ENCODE measurements at places on chromosomes 1 and 21. TPM values are rescaled to one million over a fixed set of nuclear protein-coding genes. Genes with fewer than 3 reads are reported as not detected.

DNA sequence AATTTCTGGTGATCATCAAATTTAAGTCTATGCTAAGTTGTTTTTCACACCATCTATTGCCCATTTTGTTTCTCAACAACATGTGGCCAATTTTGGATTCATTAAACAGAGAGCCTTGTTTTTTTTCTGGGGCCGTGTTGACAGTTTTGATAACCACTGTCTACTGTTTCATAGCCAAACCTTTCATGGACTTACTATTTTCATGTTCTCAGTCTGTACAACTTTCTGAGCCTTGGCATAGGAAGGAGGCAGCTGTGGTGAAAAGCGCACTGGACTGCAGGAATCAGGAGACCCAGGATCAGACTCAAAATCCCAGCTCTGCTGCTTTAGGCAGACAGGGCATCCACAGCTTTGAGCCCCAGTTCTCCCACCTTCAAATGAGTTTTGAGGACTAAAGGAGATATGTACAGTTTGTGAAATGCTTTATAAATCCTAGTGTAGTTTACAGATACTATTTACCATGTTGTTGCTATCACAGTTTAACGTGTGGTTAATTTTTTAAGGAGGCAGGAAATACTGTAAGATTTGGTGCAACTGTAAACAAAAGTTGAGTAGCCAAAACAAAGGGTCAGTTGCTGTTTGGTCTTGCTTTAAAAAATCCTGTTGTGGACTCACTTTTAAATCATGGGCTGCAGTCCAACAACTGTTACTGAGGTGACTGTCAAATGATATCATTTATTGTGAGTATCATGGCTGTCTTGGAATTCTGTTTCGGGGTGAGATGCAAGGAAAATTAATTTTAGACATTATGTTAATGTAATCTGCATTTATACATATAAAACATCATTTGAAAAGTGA lies 2.9 kb downstream of the MACO1 start:
- H3K4me3 ChIP-seq, result no peak overlapping the region
- H3K36me3 ChIP-seq, result no peaks in the 10 kb centered on the region
- H3K27ac ChIP-seq, result peak overlapping the region; percentile 53
- no peaks in the 10 kb centered on the region for H3K27me3 ChIP-seq
- H3K4me1 ChIP-seq, result peaks cover 58% of the 10 kb centered on the region

DNA sequence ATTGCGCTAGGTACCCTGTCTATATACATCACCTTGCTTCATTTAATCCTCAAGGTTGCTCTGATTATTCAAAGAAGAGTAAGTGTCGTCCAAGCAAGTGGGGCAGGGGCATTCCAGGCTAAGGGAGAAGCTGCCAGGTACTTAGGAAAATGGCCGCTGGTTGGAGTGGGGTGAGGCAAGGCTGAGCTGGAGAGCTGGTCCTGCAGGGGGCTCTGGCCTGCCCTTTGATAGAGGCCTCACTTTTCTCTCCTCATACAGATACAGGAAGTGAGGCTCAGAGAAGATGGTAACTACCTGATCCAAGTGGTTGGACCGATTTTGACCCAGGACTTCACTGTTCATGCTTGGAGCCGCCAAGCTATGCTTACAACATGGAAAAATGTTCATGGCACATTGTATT lies 86.9 kb upstream of the ZBTB40 start:
- H3K27me3 ChIP-seq, result no peaks in the 10 kb centered on the region
- no peaks in the 10 kb centered on the region for H3K4me1 ChIP-seq

DNA sequence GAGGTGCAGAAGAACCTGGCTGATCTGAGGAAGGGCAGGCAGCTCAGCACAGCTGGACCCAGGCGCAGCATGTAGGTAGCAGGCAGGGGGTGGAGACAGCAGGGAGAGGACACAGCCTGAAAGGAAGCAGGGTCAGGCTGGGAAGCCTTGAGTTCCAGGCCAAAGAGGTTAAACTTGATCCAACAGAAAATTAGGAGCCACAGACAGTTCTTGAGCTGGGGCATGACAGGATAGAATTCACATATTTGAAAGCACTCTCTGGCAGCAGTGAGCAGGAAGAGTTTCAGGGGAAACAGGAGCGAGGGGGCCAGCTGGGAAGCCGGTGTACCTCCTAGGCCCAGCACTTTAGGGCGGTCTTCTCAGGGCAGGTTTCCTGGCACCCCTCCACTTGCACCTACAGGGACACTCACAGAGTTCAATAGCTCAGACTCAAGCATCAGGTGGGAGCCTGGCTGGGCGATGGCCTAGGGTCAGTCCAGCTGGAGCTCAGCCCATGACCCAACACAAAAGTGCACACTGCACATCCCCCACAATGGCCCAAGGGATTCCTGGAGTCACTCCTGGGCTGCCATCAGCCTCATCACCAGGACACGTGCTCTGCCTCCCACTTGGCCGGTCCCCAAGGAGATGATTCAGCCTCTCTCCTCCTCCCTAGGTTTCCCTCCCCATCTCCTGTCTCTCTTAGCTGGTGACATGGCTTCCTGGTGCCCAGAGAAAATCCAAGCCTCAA lies 22.7 kb downstream of the MATN1 start:
- no peaks in the 10 kb centered on the region for H3K27me3 ChIP-seq
- DNase-seq, result no peak
- no peak overlapping the region for H3K27ac ChIP-seq
- H3K4me3 ChIP-seq, result no peak overlapping the region
- H3K36me3 ChIP-seq, result no peaks in the 10 kb centered on the region
- no peaks in the 10 kb centered on the region for H3K4me1 ChIP-seq

DNA sequence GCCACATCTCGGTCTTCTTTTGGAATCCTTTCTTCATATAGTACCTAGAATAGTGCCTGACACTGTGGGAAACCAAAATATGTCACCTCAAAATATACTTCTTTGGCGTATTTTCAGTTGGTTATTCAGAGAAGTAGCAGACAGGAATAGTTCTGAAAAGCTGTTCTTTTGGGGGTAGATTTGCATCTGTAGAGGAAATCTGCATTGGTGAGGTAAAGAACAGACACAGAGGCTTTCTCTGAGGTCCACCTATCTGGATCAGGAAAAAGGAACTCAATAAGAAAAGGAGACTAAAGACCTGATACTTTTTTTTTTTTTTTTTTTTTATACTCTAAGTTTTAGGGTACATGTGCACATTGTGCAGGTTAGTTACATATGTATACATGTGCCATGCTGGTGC lies 23.2 kb downstream of the LEPR start:
- no peak overlapping the region for H3K4me3 ChIP-seq
- no peak for DNase-seq
- no peaks in the 10 kb centered on the region for H3K27me3 ChIP-seq
- no peaks in the 10 kb centered on the region for H3K36me3 ChIP-seq
- no peak overlapping the region for H3K27ac ChIP-seq

DNA sequence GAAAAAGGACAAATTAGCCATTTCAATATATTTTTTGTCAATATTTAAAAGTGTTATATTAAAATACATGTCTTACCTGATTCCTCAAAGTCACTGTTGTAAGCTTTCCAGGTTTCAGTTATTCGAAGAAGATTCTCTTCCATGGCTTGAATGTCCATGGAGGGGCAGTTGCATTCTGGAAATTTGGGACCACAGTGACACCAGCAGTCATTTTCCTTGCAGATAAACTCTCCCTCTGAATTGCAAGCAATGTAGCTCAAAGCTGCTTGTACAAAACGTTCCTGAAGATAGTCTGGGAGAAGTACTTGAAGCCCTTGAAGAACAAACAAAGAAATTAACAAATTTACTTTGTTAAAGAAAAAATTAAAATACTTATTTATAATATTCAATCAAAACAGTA lies 251.7 kb downstream of the BRINP3 start:
- H3K36me3 ChIP-seq, result no peaks in the 10 kb centered on the region
- no peak for DNase-seq
- H3K4me1 ChIP-seq, result no peaks in the 10 kb centered on the region
- no peak overlapping the region for H3K4me3 ChIP-seq
- no peaks in the 10 kb centered on the region for H3K27me3 ChIP-seq
- H3K27ac ChIP-seq, result no peak overlapping the region

Gene NEXN
- 2.3 TPM for total RNA-seq

GRCh38 chr1:178566187-178566586 lies 53.3 kb downstream of the TEX35 start:
- H3K4me3 ChIP-seq, result no peak overlapping the region
- H3K27ac ChIP-seq, result no peak overlapping the region
- no peaks in the 10 kb centered on the region for H3K27me3 ChIP-seq
- DNase-seq, result no peak
- no peaks in the 10 kb centered on the region for H3K4me1 ChIP-seq

- peaks cover 2% of the 10 kb centered on the region for H3K27me3 ChIP-seq
- DNase-seq, result peak; percentile 42
- H3K36me3 ChIP-seq, result no peaks in the 10 kb centered on the region
- H3K4me3 ChIP-seq, result peak within 1 kb of the TSS; percentile 78
Measured at GRCh38 chr1:184974056-184974836, at the start of gene NIBAN1. TSS of gene NIBAN1 (minus strand) at chr1:184974508. CDS start at chr1:184974356, 152 bp downstream.

- no peak overlapping the region for H3K27ac ChIP-seq
- no peaks in the 10 kb centered on the region for H3K27me3 ChIP-seq
- H3K4me1 ChIP-seq, result no peaks in the 10 kb centered on the region
- no peak for DNase-seq
Measured at GRCh38 chr1:170360601-170361000, 171.4 kb upstream of the GORAB start.

GRCh38 chr1:85976516-85977205 lies 179.9 kb downstream of the COL24A1 start:
- no peaks in the 10 kb centered on the region for H3K36me3 ChIP-seq
- no peaks in the 10 kb centered on the region for H3K27me3 ChIP-seq
- no peak overlapping the region for H3K27ac ChIP-seq
- DNase-seq, result no peak

GRCh38 chr1:44532567-44532944 lies 127.5 kb downstream of the RNF220 start:
- no peak overlapping the region for H3K27ac ChIP-seq
- no peak overlapping the region for H3K4me3 ChIP-seq
- H3K4me1 ChIP-seq, result no peaks in the 10 kb centered on the region
- no peaks in the 10 kb centered on the region for H3K36me3 ChIP-seq
- DNase-seq, result no peak
- no peaks in the 10 kb centered on the region for H3K27me3 ChIP-seq

GRCh38 chr21:44526096-44526997 lies 13.6 kb downstream of the KRTAP10-1 start:
- H3K36me3 ChIP-seq, result no peaks in the 10 kb centered on the region
- H3K4me1 ChIP-seq, result no peaks in the 10 kb centered on the region
- DNase-seq, result no peak
- no peaks in the 10 kb centered on the region for H3K27me3 ChIP-seq
- no peak overlapping the region for H3K27ac ChIP-seq
- no peak overlapping the region for H3K4me3 ChIP-seq

DNA sequence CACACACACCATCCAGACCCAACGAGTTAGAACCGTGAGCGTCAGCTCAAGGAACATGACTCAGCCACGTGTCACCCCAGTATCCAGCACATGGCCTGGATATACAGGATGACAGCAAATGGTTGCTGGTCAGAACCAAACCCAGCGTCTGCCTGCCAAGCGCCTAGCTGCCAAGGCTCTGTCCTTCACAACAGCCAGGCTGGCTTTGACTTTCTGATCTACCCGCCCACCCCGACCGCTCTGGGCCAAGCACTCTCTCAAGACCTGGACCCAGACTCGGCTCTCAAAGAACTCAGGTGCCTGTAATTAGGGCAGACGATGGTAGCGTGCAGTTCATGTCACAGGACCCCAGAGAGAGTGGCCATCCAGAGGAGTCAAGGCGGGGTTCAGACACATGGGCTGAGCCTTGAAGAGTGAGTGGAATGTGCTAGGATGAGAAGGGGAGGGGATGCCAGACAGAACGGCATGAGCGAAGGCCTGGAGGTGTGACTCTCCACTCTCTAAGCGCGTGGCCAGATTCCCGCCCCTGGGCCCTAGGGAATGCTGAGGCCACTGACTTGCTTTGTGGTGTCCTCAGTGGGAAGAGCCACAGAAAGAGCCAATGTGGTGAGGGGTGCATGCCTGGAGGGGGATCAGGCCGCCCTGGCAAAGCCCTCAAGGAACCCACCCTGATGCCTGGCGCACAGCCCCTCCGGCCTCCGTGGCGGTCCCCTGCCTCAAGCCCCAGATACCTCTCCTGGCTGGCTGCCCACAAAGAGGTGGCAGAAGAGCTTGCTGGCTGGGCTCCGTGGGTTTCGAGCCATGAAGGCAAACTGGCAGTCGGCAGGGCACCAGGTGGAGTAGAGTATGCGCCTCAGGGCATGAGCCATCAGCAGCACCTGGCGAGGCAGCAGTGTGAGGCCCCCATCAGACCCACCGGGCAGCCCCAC lies 7.0 kb downstream of the SH2D5 start:
- no peak overlapping the region for H3K4me3 ChIP-seq
- H3K27ac ChIP-seq, result no peak overlapping the region
- no peaks in the 10 kb centered on the region for H3K27me3 ChIP-seq
- no peaks in the 10 kb centered on the region for H3K36me3 ChIP-seq

DNA sequence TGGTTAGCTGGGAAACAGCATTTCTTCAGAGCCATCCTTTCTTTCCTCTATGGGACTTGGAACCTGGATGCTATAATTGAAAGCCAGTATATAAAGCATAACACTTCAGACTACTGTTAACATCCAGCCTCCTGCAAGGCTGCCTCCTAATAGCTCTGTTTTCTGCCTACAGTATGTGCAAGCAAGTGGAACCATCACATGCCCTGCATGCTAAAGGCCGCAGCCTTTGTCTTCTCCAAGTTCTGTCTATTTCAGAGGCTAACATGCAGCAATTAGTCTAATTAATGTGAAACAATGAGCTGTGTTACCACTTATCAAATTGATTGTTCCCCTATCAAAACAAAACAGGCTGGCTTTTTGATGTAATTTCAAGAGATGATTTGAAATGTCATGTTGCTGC lies 82.7 kb upstream of the ESRRG start:
- H3K4me1 ChIP-seq, result no peaks in the 10 kb centered on the region
- DNase-seq, result no peak
- no peak overlapping the region for H3K27ac ChIP-seq
- no peaks in the 10 kb centered on the region for H3K36me3 ChIP-seq
- no peak overlapping the region for H3K4me3 ChIP-seq

Gene RNF186
- total RNA-seq, result 0.33 TPM

GRCh38 chr1:47622776-47623556 lies 185.1 kb downstream of the FOXD2 start:
- no peak overlapping the region for H3K27ac ChIP-seq
- peak; percentile 13 for DNase-seq
- H3K36me3 ChIP-seq, result no peaks in the 10 kb centered on the region
- no peaks in the 10 kb centered on the region for H3K4me1 ChIP-seq
- no peak overlapping the region for H3K4me3 ChIP-seq

- H3K36me3 ChIP-seq, result peaks cover 4% of the 10 kb centered on the region
- no peak for DNase-seq
- H3K4me1 ChIP-seq, result peaks cover 20% of the 10 kb centered on the region
- peak overlapping the region; percentile 45 for H3K27ac ChIP-seq
- H3K4me3 ChIP-seq, result no peak overlapping the region
Measured at GRCh38 chr1:246587606-246588005, 21.4 kb downstream of the CNST start.

DNA sequence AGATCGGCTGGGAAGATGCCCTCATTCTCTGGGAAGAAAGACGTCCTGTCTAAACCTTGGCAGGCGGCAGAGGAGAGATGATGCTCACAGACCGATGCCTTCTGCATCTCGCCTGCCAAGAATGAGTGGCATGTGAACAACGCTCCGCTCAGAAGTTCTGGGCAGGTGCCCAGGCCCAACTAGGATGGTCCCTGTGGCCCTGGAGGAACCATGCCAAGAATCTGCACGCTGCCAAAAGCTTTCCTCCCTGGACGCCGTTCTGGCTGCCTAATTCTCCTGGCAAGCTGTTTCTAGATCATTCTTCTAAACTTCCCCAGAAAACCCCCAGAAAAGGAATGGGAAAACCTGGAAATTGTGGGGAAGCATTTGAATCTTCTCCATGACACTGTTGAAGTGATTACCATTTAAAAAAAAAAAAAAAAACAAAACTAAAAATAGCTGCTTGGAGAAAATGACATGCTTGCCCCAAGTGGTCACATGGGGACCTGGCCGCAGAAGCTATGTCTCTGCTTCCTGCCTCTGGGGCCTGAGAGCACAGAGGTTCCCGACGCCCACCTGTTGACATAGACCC lies 440.9 kb downstream of the PRDM2 start:
- no peak overlapping the region for H3K27ac ChIP-seq
- H3K4me1 ChIP-seq, result no peaks in the 10 kb centered on the region
- H3K36me3 ChIP-seq, result no peaks in the 10 kb centered on the region
- no peaks in the 10 kb centered on the region for H3K27me3 ChIP-seq

Measured in liver (tissue), 10 donors.